Hindlimb muscle (tissue), 1 donor: ENCODE measurements at places on chromosomes 5 and 9. TPM values are rescaled to one million over a fixed set of nuclear protein-coding genes. Genes with fewer than 3 reads are reported as not detected.

Gene CDKN2B-AS1
- polyA plus RNA-seq = 0.26 TPM

Gene PCDHA4
- polyA plus RNA-seq = 0.12 TPM

Gene CMYA5
- polyA plus RNA-seq = 206 TPM

Gene PCDHAC2
- 2.0 TPM for polyA plus RNA-seq

Gene TAF1L
- 0.05 TPM for polyA plus RNA-seq

Gene RNF183
- not detected for polyA plus RNA-seq

Gene FOXD4L4
- polyA plus RNA-seq = not detected

Gene PCDHGB1
- polyA plus RNA-seq = 0.45 TPM

Gene TNFAIP8
- polyA plus RNA-seq = 12.3 TPM

Gene CDX1
- polyA plus RNA-seq = 0.19 TPM

Gene LRRC19
- polyA plus RNA-seq = 0.13 TPM

Gene TMEFF1
- polyA plus RNA-seq = 2.7 TPM

Gene NDST1
- 48.2 TPM for polyA plus RNA-seq

Gene TIMD4
- polyA plus RNA-seq = 2.0 TPM

Gene SH3RF2
- polyA plus RNA-seq = 5.2 TPM

Gene LCP2
- polyA plus RNA-seq = 7.4 TPM

Gene CDHR2
- polyA plus RNA-seq = 0.17 TPM

Gene CCDC69
- 86.9 TPM for polyA plus RNA-seq

Gene LRRTM2
- polyA plus RNA-seq = 0.90 TPM

Gene NR2F1-AS1
- polyA plus RNA-seq = 2.7 TPM

Gene PCDHB16
- polyA plus RNA-seq = 3.9 TPM

Gene NFIB
- polyA plus RNA-seq = 84.4 TPM
